Caco-2 (cell line): ENCODE measurements at places on chromosomes 6 and 20.

DNA sequence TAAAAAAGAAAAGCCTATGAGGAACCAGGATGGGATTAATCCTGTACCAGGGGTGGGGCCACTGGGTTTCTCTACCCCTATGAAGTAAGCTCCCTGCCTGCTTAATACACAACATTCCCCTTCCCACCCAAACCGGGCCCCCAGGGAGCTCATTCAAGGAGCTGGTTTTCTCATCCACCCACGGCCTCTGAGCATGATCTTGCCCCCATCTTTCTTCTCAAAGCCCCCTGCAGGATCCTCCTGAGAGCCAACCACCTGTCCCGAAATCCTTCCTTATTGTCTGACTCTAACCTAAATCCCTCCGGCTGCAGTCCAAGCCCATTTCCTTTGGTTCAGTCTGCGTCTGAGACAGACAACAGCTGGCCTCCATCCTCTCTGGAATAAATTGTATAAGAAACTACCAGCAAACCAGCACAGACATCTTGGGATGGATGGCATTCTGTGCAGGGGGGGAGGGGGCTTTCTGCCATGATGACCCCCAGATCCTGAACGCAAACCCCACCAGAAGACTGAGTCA is 21.0 kb downstream of the KCNK5 start:
- DNase-seq: peak; percentile 67

DNA sequence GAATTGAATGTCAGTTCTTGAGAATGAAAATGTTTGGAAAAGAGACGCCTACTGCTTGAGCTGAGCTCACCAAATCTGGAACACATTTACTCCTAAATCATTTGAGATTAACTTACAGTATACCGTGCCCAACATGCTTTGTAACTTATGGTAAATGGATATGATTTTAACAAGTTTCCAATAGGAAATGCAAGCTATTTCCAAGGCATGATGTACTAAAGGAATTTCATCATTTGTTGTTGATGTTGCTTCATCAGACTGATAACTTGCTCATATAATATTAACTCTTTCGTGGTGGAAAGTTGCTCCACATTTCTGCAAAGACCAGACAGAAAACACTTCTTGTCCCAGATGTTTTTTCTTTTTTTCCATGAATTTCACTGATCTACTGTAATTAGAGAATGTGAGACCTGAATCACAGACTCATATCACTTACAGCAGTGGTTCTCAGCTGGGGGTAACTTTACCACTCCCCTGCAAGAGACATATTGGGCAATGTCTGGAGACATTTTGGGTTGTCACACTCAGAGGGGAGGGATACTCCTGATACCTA is 116.6 kb upstream of the TRAF3IP2 start:
- DNase-seq: no peak

GRCh38 chr6:110609101-110609500 is 132.7 kb upstream of the SLC22A16 start:
- no peak for DNase-seq

- DNase-seq: peak; percentile 58
Measured at GRCh38 chr6:52420668-52421358, 671 bp downstream of the EFHC1 start.
